Effector memory CD8-positive, alpha-beta T cell (primary cell): ENCODE measurements at places on chromosomes 12 and 14.
A peak's percentile ranks its signal among the peaks of the same experiment; 100 is the strongest.

- no peak for DNase-seq
These were observed 198.3 kb upstream of the CPNE8 start for GRCh38 chr12:39103552-39104165.

DNA sequence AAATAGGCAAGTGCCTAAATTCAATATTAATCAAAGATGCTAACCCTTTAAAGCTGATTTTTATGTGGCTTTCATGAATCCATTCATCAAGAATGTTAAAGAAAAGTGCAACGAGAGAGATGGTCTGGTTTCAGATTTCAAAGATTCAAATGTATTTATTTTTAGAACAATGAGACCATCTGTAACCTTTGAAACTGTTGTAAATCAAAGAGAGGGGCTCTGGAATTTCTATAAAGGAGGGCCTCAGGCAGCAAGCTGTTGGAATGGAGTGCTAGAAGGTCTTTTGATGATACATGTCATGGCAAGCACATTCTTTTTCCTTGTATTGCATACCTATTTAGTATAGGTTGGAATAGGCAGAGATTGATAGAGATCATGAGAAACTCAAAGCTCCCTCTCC is 433.0 kb downstream of the LRIG3 start:
- no peak for DNase-seq

GRCh38 chr14:78737116-78737515 is 566.9 kb downstream of the NRXN3 start:
- DNase-seq = no peak

DNA sequence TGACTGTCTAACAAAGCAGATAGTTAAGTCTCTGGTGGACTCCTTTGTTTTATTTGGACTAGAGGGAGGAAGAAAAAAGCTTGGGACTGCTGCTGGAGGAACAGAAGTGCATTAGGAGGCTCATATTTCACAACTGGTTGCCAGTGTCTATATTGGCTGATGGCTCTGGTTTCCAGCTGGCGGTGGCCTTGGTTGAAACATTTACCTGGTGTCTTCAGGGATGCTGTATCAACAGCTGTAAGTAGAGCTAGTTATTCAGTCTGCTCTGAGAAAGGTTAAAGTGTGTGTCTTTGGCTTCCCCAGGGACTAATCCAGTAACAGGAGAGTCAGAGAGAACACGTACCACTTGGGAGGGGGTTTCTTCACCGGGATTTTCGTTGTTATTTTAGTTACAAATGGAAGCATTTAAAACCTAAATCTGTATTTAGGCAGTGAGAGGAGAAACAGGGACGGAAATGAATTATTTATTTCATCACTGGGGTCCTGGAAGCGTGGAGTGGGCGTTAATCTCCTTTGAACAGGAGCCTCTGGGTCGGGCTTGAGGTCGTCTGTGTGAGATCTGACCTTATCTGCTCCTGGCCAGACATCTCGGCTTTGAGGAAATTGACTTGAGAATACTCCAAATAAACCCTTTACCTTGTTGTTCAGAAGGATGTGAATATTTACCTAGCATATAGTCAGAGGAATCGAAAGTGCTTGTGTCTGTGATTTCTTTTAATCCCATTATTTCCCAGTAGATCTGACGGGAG is 149.9 kb downstream of the NRXN3 start:
- DNase-seq = no peak

- DNase-seq = no peak
These were observed 184.5 kb upstream of the CRY1 start for GRCh38 chr12:107277855-107278254.

GRCh38 chr14:80356413-80356812 is 145.1 kb upstream of the DIO2 start:
- no peak for DNase-seq

- no peak for DNase-seq
These were observed 648.3 kb upstream of the MDGA2 start for GRCh38 chr14:48323665-48324064.

DNA sequence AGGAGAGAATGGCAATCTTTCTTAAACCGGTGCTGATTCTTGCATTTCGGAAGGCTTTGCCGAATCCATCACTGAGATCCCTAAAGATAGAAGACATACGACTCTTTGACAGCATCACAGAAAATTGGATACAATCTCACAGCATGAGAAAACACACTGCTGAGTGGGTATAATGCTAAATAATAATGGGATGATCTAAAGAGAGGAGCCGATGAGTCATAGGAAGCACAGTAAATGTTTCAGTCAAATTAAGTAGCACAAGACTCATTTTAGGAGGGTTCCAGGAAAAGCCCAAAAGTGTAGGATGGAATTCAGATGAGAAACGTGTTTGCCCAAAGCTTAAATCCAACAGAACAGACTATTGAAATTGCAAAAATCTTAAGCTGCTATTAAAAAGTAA is 81.7 kb downstream of the CPNE8 start:
- DNase-seq = no peak

- DNase-seq = peak; percentile 51
These were observed 21.2 kb downstream of the ASB2 start for GRCh38 chr14:93954900-93955849.

GRCh38 chr12:70415987-70416386 is 49.9 kb downstream of the KCNMB4 start:
- DNase-seq = no peak

GRCh38 chr12:30251546-30251945 is 444.1 kb downstream of the IPO8 start:
- DNase-seq = no peak

- DNase-seq = no peak
These were observed 21.4 kb downstream of the ADCY6 start for GRCh38 chr12:48767521-48767920.

- no peak for DNase-seq
These were observed 122.0 kb upstream of the FRMD6 start for GRCh38 chr14:51529736-51530135.

DNA sequence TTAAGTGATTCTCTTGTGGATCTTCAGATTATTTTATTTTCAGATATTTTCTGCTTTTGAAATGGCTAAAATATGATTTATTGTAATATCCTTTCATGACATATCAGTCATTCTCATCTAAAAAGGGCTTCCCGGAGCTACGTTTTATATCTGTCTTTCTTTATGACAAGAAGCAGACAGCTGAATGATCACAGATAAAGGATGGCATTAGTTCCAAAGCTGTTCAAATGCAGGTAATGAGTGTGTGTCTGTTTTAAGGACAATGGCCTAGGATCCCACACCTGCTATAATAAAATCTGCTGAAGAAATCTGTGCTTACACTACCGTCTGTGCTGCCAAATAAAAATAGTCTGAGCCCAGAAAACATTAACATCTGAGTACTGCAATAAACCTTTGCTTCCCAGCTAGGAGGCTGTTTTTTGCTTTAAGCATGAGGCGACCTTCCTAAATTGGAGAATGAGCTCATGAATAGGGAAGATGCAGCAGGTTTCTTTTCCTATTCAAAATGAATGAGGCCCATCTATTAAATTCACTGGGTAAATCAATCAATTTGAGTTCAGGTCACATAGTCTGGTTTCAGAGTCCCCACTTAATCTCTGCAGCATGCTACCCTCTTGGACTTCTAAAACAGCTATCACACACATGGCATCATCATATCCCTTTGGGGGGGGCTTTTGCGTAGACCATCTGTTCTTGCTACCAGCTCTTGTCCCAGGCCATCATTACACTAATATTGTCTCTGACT is 498.5 kb downstream of the NELL2 start:
- no peak for DNase-seq

- no peak for DNase-seq
These were observed 5.7 kb downstream of the CRADD start for GRCh38 chr12:93682846-93683261.

DNA sequence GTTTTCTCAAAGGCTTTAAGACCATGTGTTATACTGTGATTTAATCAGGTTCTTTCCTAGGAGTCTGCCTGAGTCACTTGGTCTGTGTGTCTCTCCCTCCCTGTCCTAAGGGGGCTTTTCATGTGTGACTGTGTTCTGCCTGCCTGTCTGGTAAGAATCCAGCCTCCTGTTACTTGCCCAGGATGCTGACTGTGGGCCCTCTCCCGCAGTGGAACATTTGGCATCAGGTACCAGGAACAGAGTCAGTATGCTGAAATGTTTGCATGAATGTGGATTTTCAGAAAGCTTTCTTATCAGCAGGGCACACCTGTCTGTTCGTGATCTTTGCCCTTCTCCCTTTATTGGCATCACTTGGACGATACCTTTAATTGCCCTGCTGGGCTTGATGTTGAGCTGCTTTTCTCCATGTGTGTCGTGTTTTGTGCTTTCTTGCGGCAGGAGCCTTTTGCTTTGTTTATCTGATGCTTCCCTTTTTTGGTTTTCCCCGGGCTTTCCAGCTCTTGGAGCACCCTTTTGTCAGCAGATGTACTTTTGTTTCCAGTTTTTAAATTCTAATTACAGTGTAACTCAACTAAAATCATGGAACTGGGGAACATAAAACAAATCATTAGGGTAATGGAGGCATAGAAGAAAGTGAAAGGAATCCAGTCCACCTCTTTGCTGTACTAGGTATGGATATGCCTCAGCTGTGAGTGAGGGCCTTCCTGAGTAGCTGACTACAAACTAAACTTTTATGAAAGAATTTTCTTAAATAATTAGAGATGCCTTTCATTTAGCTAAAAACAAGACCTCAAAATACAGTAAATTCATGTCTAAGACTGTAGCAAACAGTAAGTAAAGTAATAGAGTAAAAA is 72.5 kb downstream of the TRAF3 start:
- no peak for DNase-seq

GRCh38 chr14:65302571-65303189 is 109.8 kb upstream of the FUT8 start:
- no peak for DNase-seq

DNA sequence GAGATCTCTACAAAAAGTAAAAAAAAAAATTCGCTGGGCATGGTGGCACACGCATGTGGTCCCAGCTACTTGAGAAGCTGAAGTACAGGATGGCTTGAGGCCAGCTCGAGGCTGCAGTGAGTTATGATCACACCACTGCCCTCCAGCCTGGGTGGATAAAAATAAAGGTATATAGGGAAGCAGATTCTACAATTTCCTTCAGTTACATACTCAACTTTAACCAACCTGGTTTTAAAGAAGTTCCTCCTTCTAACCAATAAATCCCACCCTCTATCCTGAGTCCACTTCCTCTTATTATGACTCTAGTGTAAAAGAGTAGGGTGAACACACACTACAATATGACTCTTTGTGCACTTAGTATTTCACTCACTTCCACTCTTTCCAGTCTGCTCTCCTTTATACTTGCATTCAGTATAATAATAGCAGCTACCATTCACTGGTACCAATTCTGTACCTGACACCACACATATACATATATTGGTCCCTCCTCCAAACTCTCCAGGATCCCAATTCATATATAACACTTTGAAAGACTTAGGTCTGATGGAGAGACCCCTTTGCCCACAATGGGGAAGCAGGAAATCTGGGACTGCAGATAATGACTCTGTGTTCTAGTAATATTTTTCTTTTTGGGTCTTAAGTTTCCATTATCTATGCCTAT is 2.3 kb downstream of the ARF3 start:
- DNase-seq = no peak

DNA sequence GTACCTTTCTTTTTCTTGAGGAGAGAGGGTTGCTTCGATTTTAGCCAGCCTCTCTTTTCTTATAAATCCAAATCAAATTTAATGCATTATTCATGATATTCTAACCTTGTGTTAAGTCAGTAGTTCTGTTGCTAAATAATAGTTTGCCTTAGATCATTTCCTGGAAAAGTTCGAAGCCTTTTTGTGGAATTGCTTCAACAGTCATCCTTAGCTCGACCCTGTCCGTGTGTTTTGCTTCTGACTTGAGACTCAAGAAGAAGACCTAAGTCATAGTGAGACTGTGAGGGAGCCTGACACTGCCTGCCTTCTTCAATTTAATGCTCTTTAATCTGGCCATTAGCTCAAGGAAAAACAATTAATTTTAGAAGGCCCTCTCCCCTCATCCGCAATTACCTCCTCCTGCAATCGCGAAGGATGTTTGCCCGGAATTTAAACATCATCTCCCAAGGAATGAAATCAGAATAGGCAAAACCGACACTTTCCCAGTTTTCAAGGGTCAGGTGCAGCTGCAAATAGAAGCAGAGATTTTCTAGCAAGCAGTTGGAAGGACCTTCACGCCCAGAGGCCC is 453 bp upstream of the SLC4A8 start:
- no peak for DNase-seq

- no peak for DNase-seq
These were observed 17.3 kb upstream of the RIN3 start for GRCh38 chr14:92496191-92496857.

GRCh38 chr14:24848102-24848790 is 201.7 kb downstream of the STXBP6 start:
- no peak for DNase-seq

DNA sequence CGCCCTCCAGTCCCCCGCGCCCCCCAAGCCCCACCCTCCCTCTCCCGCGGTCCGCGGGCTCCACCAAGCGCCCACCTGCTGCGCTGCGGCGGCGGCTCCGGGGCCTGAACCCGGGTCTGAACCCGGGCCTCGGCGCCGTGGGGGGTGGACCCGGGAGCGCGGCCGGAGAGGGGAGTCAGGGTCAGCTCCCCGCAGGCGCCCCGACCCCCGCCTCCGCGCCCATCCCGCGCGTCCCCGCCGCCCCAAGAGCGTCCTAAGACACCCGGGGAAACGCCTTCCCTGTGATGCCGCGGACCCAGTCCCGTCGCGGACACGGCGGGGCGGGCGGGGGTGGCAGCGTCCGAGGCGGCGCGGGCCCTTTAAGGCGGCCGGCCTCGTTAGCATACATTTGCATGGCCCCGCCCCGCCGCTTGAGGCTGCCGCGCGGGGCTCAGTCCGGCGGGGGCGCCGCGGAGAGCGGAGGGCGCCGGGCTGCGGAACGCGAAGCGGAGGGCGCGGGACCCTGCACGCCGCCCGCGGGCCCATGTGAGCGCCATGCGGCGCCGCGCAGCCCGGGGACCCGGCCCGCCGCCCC is at the start of gene MMP17:
MMP17 (plus strand) TSS at position 433 of the 574 bp plus-strand sequence; CDS start at position 535, 102 bp downstream.
- no peak for DNase-seq

DNA sequence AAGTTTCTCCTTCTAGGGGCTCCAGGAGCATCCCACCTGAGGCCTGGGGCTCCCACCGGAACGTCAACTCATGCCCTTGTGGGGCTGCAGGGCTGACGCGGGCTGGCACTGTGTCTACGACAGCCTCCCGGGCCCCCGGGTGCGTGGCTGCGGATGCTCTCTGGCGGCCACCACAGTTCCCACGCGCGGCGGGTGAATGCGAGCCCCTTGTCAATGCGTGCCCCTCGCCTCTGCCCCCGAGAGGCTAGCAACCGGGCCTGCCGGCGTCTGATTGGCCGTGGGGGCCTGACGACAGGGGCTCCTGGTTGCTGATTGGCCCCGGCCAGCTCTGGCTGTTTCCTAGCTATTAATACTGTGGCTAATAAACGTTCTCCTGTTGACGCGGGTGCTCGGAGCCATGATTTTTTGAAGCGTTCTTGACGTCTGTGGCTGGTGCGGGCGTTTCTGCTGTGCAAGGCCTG is 1.8 kb upstream of the MEG3 start:
- no peak for DNase-seq

GRCh38 chr12:90974286-90974685 is 19.3 kb upstream of the CCER1 start:
- DNase-seq = no peak

DNA sequence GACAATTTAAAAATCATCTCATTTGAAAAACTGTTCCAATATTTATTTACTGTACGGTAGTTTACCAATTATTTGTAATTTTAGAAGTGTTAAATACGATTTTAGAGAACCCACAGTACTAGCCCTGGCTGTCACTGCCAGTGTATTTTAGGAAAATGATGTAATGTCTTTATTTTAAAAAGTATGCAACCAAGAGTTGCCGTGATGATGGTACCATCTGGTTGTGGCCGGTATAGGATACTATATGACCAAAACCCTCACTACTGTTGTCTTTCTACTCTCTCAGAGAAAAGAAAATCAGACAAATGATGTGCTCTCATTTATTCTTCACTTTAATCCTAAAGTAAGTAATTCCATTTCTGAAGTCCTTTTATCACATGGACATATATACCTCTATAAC is 395.0 kb downstream of the FOXG1 start:
- no peak for DNase-seq

GRCh38 chr12:17550011-17550410 is 540.0 kb downstream of the RERGL start:
- no peak for DNase-seq
